Common myeloid progenitor, CD34-positive (primary cell): ENCODE measurements at places on chromosomes 11 and 22.
A peak's percentile ranks its signal among the peaks of the same experiment; 100 is the strongest.

GRCh38 chr11:121048464-121049233 lies 24.7 kb downstream of the TBCEL start:
- DNase-seq = no peak

- DNase-seq = peak; percentile 78
Measured at GRCh38 chr11:83292709-83293456, 6.7 kb upstream of the CCDC90B start.

- DNase-seq = no peak
Measured at GRCh38 chr11:14364322-14364721, 5.3 kb upstream of the RRAS2 start.

- DNase-seq = no peak
Measured at GRCh38 chr11:116353589-116353988, 419.2 kb downstream of the BUD13 start.

GRCh38 chr11:64007629-64008282 lies 21.5 kb downstream of the OTUB1 start:
- DNase-seq = peak; percentile 40
